ENCODE measurements at places on chromosomes 2 and 18.
A peak's percentile ranks its signal among the peaks of the same experiment; 100 is the strongest.

- DNase-seq = peak; percentile 36
Observed at GRCh38 chr2:54065411-54065810, 50.0 kb upstream of the ACYP2 start.

- DNase-seq = no peak
Observed at GRCh38 chr2:28021898-28022297, 131.4 kb downstream of the BABAM2 start.

GRCh38 chr18:76892832-76893231, 70.5 kb downstream of the ZNF236 start:
- no peak for DNase-seq

- DNase-seq = no peak
Observed at GRCh38 chr2:191374366-191374765, 129.2 kb downstream of the MYO1B start.

GRCh38 chr2:95240556-95240955, 33.2 kb downstream of the ZNF892 start:
- DNase-seq = no peak

- no peak for DNase-seq
Observed at GRCh38 chr2:112773556-112773955, 9.1 kb upstream of the CKAP2L start.

GRCh38 chr2:168652997-168653921, 149.2 kb upstream of the NOSTRIN start:
- no peak for DNase-seq

DNA sequence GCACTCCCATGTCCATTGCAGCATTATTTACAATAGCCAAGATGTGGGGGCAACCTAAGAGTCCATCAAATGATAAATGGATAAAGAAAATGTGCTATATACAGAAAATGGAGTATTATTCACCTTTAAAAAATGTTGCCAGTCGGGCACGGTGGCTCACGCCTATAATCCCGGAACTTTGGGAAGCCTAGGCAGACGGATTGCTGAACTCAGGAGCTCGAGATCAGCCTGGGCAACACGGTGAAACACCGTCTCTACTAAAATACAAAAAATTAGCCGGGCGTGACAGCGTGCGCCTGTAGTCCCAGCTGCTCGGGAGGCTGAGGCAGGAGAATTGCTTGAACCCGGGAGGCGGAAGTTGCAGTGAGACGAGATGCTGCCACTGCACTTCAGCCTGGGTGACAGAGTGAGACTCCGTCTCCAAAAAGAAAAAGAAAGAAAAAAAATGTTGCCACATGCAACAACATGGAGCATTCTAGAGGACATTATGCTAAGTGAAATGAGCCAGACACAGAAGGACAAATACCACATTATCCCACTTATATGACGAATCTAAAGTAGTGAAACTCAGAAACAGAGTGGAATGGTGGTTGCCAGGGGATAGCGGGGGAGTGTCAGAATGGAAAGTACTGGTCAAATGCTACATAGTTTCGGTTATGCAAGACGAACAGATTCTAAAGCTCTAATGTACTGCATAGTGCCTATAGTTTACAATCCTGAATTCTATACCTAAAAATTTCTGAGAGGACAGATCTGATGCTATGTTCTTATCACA, 1385.6 kb upstream of the TMEFF2 start:
- DNase-seq = no peak

DNA sequence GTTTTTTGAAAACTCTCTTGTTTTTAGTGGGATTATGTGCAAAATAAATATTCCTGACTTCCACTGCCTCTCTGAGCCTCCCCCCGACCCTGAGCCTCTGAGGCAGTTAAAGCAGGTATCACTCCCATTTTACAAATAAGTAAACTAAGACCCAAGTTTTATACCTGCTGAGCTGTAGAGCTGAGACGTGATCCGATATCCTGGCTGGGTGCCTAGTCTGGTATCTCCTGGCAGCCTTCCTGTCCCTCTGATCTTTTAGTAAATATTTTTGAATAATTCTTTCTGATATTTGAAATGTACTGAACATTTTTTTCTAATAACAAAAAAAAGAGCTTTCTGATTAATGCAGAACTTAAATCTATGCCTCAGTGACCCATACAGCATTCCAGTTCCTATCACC, 108.3 kb upstream of the NOSTRIN start:
- DNase-seq = no peak

- no peak for DNase-seq
Observed at GRCh38 chr2:78779761-78780160, 245.7 kb upstream of the REG3G start.

DNA sequence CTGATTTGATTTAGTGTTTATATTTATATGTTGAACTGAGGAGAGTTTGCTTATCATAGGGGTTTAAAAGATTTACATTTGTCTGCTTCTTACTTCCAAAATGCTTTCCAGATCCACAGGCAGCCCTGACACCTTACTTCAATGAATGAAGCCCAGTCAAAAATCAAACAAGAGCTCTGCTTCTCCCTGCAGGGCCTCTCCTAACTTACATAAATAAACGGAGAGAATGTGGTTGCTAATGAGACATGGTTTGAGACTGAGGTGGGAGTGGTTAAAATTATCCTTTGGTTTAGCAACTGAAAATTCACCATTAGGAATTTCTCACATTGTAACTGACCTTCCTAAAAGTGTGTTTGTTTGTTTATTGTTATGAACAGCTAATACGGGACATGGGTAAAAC, 612.3 kb upstream of the FANCL start:
- DNase-seq = no peak

- DNase-seq = no peak
Observed at GRCh38 chr2:241850544-241851324, 8.0 kb downstream of the PDCD1 start.

DNA sequence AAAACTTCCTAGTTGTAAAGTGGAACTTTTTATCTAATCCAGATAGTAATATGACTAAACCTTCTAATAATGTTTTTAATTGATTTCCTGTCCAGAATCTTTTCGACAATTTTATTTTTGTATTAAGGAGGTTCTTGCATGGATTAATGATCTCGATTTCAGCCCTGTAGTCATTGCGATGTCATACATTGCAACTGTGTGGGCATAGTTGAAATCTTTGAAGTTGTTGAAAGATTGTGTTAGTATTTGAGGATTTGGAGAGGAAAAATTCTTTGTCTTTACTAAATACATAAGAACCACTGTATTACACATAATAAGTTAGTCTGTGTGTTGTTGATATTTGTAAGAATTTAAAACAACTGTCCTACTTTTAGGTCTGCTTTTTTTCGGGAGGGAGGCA, 31.1 kb downstream of the ACSL3 start:
- DNase-seq = no peak

GRCh38 chr2:44796771-44797170, 144.7 kb upstream of the SIX3 start:
- no peak for DNase-seq

- DNase-seq = peak; percentile 86
Observed at GRCh38 chr2:235328991-235329390, 164.9 kb upstream of the AGAP1 start.

- DNase-seq = no peak
Observed at GRCh38 chr2:118844261-118845004, 3.0 kb downstream of the EN1 start.

GRCh38 chr2:88658881-88659537, 31.7 kb upstream of the EIF2AK3 start:
- no peak for DNase-seq

GRCh38 chr2:149409506-149409905, 79.1 kb downstream of the LYPD6 start:
- DNase-seq = no peak

DNA sequence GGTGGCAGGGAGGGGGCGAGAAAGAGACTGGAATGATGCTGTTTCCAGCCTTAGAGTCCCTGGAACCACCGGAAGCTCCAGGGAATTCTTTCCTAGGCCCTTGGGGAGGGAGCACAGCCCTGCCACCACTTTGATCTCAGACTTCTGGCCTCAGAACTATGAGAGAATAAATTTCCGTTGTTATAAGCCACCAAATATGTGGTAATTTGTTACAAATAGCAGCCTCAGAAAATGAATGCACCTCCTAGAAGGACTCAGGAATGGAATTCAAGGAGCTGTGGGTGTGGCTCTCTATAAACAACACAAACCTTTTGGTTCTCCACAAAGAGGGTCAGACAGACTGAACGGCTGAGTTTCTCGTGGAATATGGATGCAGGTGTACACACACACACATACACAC, 144.5 kb downstream of the ACKR3 start:
- DNase-seq = no peak

DNA sequence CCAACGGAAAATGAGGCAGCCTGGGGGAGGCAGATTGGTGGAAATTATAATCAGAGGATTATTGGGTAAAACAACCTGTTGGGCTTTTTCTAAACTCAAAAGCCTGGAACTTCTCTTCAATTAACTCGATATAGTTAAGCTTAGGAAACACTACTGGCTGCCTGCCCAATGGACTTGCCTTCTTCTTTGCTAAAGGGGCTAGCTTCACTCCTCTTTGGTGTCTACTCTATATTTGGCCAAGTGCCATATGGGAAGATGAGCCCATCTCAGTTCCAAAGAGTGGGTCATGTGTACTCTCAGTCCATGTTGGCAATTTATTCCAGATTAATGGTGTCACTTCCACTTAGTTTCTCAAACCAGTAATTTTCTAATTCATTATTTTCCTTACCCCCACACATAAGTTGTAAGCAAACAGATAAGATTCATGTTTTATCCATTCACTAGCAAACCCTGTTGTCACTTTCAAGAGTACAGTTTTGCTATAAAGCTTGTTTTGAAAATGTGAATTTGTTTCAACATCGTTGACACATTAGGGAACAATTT, 34.3 kb downstream of the DARS1 start:
- DNase-seq = peak; percentile 43

DNA sequence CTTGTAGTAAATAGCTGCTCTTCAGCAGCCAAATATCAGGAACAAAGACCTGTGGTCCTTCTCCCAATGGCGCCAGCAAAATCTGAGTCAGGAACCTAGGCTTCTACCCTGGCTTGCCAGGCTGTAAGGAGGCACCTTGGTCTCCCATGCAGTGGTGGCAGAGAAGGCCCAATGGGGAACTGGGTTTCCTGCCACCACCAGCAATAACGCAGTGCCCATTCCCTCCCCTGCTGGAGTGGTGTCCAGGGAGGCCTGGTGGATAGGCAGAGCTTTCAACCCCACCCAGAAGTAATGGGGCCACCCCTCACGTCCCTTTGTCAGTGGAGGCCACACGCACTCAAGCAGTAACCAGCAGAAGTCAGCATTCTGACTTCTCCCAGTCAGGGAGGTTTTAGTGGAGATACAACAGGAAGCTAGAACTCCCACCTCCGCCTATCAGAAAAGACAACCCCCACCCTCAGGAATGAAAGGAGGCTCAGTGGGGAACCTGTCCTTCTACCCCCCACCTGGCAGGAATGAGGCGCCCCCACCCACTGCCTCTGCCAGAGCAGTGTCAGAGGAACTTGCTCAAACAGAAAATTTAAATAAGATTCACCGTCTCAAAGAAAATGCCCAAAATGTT, 132.4 kb downstream of the COPS8 start:
- no peak for DNase-seq

DNA sequence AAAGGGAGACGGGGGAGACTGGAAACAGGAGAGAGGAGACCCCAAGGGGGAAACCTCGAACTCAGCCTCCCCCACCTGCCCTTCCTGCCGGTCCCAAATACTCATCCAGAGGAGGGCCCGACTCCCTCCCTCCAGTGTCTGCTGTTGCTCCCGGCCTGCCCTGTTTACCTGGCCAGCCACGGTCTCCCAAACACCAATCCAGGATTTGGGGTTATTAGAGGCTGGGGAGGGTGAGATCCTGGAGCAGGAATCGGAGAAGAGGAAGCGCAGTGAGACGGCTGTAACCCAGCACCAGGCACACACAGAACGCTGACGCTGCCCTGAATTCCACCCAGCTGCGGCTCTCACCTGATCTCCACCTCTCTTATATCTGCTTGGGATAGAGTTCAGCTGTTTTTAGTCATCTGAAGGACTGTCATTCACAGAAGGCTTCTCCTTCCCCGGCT, 213.0 kb downstream of the TNS1 start:
- DNase-seq = no peak

- no peak for DNase-seq
Observed at GRCh38 chr2:106034325-106034724, 159.8 kb downstream of the UXS1 start.

DNA sequence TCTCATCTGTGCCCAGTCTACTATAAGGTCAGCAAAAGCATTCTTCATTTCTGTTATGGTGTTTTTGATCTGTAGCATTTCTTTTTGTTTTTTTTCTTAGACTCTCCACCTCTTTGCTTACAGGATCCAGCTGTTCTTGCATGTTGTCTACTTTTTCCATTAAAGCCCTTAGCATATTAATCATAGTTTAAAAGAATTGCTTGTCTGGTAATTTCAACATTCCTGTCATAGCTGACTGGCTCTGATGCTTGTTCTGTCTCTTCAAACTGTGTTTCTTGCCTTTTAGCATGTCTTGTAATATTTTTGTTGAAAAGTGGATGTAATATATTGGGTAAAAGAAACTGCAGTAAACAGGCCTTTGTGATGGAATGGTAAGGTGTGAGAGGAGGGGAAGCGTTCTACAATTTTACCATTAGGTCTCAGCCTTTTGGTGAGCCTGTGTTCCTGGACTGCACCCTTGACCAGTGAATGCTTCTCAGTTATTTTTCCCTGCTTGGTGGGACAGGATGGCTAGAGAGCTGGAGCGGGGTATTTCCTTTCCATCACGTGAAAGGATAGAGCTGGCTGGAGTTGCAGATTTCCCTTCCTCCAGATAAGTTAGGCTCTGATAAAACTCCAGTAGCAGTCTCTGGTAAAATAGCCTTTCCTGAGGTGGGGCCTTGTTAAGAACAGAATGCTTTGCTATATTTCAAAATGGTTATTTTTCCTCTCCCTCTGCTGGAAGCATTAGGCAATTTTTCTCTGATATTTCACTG, 65.4 kb downstream of the PLA2R1 start:
- peak; percentile 61 for DNase-seq

DNA sequence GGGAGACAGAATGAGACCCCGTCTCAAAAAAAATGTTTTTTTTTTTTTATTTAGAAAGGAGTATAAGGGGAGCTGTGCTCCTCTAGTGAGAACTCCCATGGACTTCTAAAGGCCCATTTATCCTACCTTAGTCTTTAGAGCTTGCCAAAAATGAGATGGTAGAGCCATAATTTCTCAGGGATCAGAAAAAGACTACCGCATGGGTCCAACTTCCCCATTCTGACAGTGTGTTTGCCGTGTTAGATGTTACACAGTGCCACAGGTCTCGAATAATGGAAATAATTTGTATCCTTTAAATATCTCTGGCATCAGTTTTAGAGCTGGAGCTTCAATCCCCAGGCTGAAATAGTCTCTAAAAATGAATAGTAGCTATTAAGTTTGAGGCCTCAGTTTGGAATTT, 6.0 kb upstream of the SLC39A10 start:
- no peak for DNase-seq

GRCh38 chr18:13313006-13313686, 94.6 kb downstream of the LDLRAD4 start:
- DNase-seq = no peak
